ENCODE measurements at places on chromosomes 1 and 21. TPM values are rescaled to one million over a fixed set of nuclear protein-coding genes. Genes with fewer than 3 reads are reported as not detected.

GRCh38 chr1:62263006-62263813 is 56.0 kb downstream of the KANK4 start:
- no peak for DNase-seq

SASS6 gene
- 2.4 TPM for total RNA-seq

CLDN8 gene
- 1.8 TPM for total RNA-seq

- no peak for DNase-seq
Measured at GRCh38 chr21:32886339-32886738, 114.8 kb upstream of the PAXBP1 start.

GRCh38 chr1:34681480-34682451 is 73.1 kb upstream of the GJB5 start:
- peak; percentile 60 for DNase-seq

DNA sequence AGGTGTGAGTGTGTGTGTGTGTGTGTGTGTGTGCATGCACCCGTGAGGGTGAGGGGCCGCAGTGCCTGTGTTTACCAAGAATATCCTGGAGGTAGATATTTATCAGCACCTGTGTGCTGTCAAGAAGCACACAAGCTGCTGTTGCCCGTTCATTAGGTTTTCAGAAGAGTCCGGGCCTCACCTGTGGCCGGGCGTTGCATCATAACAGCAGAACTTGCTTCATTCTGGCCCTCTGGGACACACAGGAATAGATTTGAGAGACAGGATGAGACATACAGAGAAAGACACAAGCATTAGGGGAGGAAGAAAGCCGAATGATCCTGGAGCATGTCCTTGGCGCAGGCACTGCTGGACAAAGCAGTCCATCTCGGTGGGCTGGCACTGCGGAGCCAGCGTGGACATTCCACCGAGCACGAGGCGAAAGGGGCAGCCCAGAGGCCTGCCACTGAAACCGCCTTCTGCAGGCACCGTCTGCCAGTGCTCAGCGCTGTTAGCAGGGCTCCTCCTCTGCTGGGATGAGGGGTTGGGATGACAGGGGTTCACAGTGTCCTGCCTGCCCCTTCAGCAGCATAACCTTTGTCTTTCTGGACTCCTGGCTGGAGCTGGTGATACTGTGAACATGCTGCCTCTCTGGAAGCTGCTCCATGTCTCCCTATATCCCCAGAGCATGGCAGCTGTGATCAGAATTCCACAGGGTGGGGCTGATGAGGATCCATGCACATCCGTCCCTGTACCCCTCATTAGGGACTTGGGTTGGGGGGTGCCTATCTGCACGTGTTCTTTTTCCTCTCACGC is 81.1 kb downstream of the PEX14 start:
- no peak for DNase-seq

VTCN1 gene
- total RNA-seq, result 43.7 TPM

- no peak for DNase-seq
Measured at GRCh38 chr1:230750986-230751625, 3.9 kb downstream of the CAPN9 start.

GRCh38 chr1:192884241-192884640 is 75.4 kb downstream of the RGS2 start:
- no peak for DNase-seq

DNA sequence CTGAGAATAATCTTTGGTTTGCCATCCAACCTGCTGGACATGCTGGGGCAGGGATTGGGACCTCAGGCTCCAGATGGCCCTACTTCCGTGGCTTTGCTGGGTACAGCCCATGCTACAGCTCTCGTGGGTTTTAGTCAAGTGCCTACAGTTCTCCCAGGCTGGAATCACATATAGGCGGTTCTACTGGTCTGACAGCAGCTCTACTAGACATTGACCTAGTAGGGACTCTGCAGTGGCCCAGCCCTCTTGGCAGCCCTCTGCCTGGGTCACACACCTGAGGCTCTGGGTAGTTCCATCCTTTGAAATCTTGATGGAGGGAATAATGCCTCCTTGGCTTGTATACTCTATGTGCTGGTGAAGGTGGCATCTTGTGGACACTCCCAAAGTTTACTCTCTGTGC is 72.2 kb downstream of the PGM1 start:
- no peak for DNase-seq

- DNase-seq, result peak; percentile 70
Measured at GRCh38 chr1:154767315-154768240, 102.5 kb downstream of the KCNN3 start.

AMY1B gene
- not detected for total RNA-seq

- no peak for DNase-seq
Measured at GRCh38 chr1:18800258-18800657, 59.2 kb downstream of the TAS1R2 start.

CCT3 gene
- total RNA-seq, result 209 TPM

NSL1 gene
- 35.5 TPM for total RNA-seq

WNT3A gene
- 0.21 TPM for total RNA-seq

DNA sequence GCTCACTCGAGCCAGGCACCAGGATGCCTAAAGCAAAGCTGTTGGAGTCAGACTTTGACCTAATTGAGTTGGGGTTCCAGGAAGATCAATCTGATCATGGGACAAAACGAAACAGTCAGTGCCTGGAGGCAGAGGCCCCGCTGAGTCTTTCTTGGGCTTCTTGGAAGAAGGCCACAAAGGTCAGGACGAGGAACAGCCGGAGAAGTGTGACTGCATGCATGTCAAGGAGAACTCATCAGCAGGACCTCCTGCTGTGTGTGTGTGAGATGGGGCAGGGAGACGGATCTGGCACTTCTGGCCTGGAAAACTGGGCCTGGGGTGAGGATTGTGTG is 190.8 kb downstream of the CAMTA1 start:
- DNase-seq, result no peak

DNA sequence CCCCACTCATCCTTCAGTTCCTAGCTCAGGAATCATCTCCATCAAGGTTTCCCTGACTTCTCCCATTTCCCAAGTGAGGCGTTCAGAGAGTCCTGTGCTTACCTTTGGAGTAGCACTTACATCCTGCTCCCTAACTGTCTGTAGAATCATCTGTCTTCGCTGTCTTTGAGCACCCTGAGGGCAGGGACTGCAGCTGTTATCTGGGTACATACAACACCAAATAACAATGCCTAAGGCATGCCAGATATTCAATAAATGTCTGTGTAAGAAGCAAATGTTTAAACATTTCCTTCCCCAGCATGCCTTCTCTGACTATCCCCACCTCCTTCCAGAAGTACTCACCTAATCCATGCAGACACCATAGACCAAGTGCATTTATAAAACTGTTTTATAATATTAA is 65.4 kb downstream of the JAK1 start:
- no peak for DNase-seq

DNA sequence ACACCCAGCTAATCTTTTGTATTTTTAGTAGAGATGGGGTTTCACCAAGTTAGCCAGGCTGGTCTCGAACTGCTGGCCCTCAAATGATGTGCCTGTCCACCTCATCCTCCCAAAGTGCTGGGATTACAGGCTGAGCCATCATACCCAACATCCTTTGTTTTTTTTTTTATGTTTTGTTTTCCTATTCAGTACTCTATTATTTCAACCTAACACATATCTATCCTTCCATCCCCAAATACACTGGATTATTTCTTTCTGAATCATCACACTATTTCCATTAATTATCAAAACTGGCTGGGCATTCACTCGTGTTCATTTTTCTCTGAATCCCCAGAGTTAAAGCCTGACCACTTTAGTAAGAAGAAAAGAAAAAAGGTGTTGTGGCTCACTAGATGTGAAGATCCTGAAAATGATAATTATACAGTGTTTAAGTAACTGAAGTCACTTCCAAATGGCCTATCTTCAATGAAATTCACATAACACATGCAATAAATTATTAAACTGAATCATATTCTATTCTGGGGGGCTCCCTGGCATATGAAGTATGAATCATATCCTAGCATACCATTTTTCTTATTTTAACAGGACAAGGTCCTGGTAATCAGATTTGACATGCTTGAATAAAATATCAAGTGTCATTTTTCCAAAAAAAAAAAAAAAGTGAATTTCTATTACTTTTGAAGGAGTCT is 1754.2 kb downstream of the BRINP3 start:
- DNase-seq, result no peak

DNA sequence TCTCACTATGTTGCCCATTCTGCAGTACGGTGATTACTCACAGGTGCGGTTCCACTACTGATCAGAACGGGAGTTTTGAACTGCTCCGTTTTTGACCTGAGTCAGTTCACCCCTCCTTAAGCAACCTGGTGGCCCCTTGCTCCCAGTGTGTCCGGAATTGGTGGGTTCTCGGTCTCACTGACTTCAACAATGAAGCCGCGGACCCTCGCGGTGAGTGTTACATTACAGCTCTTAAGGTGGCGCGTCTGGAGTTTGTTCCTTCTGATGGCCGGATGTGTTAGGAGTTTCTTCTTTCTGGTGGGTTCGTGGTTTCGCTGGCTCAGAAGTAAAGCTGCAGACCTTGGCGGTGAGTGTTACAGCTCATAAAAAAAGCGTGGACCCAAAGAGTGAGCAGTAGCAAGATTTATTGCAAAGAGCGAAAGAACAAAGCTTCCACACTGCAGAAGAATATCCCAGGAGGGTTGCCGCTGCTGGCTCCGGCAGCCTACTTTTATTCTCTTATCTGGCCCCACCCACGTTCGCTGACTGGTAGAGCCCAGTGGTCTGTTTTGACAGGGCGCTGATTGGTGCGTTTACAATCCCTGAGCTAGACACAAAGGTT is 17.6 kb upstream of the PARP1 start:
- no peak for DNase-seq

DNA sequence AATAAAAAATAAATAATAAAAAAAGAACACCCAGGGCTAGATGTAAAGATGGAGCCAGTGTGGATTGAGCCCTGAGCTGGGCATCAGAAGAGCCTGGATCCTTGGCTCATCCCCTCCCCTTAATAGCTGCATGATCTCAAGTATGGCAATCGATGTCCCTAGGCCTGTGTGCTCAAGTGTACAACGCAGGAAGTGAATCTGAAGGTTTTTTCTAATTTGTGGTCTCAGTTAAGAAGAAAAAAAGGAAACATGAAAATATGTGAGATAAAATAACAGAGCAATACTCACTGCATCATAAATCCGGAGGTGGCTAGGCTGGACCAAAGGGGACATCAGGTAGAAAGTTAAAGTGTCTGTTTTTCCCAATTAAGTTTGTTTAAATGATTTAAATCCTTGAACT is 47.3 kb upstream of the SLC44A3 start:
- no peak for DNase-seq

FTCD gene
- 0.91 TPM for total RNA-seq

GRCh38 chr1:117059334-117059677 is 820 bp upstream of the TTF2 start:
- peak; percentile 61 for DNase-seq

DNA sequence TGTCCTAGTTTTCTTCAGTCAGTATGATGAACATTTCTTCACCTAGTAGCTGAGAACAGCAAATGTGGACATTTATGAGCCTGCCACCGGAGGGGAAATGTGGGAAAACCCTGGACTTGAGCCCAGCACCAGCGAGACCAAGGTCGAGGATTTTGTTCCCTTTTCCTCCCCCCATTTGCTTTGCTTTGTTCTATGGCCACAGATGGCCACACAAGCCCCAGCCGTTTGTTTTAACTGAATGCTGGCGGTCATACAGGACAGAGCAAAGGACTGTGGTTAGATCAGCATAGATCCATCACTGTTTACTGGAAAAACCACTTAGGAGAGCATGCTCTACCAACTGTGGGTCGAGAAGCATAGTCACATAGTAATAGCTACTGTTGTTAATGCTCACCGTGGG is 20.9 kb downstream of the SH2D2A start:
- DNase-seq, result no peak

ANGPTL1 gene
- total RNA-seq, result 26.3 TPM

GRCh38 chr1:59690171-59690930 is 124.4 kb upstream of the HOOK1 start:
- DNase-seq, result no peak

DNA sequence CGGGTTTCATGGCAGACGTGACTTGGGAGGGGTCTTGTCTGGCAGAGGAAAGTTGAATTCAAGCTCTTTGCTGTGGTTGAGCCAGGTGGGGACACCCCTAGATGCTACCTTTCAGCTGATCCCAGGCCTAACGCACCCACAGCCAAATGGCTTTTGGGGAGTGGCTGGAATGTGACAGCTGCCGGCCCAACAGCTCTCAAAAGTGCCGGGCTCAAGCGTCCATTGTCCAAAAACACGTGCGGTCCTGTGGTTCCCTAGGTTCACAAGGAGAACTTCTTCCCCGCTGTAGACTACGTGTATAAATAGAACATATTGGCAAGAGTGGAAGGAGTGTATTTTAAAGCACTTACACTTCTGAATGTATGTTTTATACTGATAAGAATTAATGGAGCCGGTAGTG is 87.1 kb upstream of the ARHGEF16 start:
- DNase-seq, result no peak

GPR37L1 gene
- 0.10 TPM for total RNA-seq

GRCh38 chr1:37465593-37466517 is 8.5 kb upstream of the ZC3H12A start:
- DNase-seq, result no peak

OR2L3 gene
- total RNA-seq, result not detected

C1orf87 gene
- not detected for total RNA-seq

DNA sequence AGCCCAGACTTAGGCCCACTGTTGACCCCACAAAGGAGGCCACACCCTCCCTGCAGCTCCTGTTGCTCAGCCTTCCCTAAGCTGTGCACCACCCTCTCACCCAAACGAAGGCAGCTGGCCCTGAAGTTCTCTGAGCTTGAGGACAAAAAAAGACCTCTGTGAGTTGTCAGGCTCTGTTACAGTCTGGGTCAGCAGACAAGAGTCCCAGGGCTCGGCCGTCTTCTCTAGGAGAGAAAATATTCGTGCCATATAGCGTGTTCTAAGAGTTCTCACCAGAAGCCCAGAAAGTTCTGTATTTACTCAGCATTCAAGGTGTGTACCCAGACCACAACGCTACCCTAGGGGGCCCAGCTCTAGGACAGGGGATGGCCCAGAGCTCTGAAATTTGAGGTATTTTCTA is 25.5 kb upstream of the LYST start:
- DNase-seq, result no peak

DNA sequence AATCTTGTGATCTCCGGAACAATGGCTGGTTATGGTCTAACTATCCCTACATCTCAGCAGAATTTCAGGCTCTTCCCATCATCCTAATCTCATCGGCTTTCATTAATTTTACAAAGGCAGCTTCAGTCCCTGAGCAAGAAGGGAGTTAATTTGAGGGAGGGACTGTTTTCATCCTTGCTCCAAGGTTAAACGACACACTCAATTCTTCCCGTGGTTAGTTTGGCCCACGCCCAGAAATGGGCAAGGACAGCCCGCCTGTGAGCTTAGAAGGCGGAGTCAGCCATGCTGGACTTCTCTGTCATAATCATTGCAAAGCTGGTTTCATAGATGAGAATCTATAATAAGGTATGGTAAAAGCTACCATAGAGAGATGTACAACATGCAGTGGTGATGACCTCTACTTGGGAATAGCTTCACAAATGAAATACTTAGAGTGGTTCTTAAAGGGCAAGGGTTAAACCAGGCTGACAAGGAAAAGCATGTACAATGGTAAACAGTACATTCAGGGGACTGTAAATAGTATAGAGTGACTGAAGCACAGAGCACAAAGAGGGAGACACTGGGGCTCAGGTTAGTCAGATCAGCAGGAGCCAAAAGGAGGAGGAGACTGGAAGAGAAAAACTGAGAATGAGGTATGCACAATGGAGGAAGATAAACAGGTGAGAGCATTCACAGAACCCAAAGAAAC is 108.8 kb downstream of the SMYD3 start:
- no peak for DNase-seq
